ENCODE measurements at places on chromosomes 4 and X.

GRCh38 chr4:181989071-181989470 lies 254.1 kb upstream of the TENM3 start:
- DNase-seq = no peak

DNA sequence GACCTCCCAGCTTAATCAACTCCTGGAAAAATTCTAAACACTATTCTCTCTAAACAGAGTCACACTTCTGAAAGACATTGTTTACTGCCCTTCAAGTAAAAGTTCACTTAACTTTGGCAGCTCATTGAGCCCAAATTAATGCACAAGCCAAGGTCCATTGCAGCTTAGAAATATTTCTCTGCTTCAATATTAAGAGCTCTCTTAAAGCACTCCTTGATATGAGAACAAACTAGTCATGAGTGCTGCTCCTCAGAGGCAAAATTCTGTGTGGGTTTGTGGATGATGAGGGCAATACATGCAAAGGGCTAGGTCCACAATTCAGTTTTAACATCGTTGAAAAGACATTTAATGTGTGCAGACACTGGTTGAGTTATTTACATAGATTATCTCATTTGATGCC lies 12.8 kb upstream of the FMR1 start:
- no peak for DNase-seq

- no peak for DNase-seq
Measured at GRCh38 chr4:154292589-154292988, 199.0 kb downstream of the DCHS2 start.

GRCh38 chrX:72002875-72003274 lies 92.2 kb downstream of the NHSL2 start:
- no peak for DNase-seq

DNA sequence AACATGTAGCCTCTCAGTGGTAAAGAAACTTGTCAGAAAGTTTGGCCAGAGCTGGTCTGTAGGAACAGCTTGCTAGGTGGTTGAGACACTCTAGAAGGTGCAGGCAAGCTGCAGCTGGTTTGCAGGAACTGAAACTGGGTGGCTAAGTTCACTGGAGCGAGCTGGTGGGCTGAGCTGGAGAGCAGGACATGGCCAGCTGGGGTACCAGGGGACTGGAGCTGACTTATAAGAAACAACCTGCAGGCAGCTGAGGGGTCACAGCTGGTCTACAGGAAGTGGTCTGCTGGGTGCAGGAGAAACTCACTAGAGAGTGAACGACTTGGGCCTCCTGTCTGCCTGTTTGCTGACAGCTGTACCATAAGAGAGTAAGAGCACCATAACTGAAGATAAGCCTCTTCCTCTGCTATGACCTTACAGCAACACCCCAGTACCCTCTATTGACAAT lies 157.1 kb upstream of the LNX1 start:
- no peak for DNase-seq

DNA sequence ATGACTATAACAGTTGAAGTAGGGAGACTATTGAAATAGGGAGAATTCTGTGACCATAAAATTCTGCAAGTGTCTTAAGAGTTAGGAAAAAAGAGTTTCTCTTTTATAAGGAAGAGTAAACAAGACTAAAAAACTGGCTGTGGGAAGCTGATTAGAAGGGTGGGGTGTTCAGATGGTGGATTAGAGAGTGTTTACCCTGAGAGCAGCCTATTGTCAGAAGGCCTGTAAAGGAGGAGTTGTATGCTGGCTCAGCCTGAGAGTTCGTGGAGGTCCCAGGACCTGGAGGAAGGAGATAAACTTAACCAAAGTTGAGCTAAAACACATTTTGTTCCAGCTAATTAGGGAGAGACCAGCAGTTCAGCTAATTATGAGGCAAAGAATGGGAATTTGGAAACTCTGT lies 629.7 kb downstream of the PCDH7 start:
- DNase-seq = no peak

DNA sequence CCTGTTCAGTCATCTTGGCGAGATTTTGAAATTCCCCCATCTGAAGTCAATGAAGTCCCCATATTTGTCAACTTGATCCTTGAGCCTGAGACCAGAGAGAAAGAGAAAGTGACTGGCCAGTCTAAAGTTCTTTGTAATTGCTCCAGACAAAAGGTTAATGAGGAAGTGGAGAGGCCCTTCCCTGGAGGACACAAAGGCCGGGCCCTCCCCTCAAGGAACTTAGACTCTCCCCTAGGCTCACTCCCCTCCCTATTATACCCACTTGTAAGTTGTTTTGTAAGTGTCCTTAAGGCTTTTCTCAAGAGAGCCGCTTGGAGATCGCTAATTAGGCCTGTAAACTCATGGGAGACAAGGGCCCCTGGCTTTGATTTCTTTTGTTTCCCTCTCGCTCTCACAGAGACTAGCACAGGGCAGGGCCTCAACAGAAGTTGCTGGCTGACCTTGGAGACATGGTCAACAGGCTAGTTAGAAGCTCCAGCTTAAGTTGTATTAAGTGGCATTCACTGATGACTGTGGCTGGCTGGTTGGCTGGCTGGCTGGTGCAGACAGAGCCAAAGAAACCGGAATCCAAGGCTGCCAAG lies 20.3 kb upstream of the GPC4 start:
- no peak for DNase-seq

DNA sequence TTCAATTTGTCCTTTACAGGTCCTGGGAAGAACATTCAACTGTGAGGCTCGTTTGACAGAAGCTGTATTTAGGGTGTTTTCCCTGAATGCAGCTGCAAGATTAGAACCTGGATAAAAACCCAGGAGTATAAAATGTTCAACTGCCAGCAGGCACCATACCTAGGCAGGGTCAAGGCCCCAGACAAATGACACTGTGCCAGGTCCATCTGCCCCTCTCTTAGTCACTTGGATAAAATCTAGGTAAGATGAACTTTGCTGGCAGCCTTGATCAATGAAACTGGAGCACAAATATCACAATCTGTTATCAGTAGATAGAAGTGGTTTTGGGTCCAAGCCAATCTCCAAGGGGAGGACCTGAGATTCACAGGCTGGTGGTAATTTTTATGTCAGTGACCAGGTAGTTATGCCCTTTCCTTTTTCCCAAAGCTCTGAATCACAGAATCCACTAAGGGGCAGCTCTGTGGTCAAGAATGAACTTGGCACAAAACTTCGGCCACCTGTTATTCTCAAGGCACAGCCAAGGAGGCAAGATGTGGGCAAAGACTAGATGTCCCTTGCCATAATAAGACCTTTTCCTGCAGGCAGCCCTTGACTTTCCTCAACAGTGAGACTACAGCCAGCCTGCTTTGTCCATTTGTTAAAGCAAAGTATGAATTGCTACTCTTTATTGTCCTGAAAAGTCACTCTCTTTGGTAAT lies 501.0 kb downstream of the PPARGC1A start:
- no peak for DNase-seq

DNA sequence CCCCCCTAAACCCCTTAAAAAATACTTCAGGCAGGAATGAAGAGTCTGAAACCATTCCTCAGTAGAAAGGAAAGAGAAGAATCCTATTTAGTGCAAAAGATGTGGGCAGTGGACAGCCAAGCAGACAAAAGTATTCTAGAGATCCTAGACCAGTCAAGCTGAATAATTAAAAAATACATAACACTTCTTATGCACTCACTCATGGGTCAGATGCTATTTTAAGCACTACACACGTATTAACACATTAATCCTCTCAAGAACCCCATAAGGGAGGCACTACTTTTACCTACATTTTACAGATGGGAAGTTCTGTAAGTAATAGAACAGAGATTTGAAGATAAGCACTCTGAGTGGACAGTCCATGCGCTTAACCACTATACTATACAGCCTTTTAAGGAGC lies 5.9 kb downstream of the TAB3 start:
- DNase-seq = no peak

DNA sequence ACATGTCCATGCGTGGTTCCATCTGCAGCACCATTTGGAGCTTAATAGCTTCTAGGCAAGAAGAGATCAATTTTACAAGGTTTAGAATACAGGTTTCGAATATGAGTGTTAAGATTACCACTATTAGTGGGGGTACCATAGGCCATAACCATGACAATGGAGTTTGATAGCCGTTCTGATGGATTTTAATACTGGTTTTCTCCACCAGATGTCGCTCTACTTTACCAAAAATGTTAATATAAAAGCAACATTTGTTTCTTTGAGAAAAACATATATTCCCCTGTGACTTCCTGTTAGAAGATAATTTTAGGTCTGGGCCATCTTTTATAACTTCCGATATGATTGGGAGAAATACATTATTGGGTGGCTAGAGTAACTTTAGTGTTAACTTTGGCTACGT lies 499.7 kb upstream of the POU3F4 start:
- DNase-seq = no peak

- no peak for DNase-seq
Measured at GRCh38 chrX:32514986-32515385, 696.4 kb downstream of the DMD start.

DNA sequence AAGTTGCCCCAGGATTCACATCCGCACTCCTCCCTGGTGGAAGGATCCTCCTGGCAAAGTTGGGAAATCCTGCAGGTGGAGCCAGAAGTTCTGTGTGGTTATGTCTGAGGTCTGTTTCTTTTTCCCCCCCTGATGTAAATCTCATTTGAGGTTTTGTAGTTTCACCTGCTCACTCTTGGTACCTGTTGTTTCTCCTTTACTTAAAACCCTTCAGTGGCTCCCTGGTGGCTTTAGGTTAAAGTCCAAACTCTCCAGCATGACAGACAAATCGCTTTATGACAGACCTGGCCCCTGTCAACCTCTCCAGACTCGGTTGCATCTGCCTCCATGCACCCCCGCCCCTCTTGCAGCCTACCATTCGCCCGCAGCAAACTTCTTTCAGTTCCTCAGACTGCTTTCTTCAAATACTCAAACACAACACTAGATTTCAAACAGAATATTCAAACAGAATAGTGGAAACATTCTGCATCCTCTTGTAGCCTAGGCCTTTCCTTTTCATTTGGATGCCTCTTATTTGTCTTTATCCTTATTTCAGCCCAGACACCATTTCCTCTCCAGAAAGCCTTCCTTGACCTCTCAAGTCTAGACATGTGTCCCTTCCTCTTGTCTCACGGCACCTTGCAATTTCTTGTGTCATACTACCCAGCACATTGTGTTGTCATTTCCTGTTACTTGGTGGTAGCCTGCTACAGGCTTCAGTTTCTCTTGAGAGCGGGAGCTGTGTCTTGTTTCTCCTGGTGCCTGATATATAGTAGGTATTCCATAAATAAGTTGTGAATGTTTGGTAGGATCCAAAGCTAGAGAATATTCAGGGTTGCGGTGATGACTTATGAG lies 24.8 kb downstream of the IL13RA1 start:
- no peak for DNase-seq

DNA sequence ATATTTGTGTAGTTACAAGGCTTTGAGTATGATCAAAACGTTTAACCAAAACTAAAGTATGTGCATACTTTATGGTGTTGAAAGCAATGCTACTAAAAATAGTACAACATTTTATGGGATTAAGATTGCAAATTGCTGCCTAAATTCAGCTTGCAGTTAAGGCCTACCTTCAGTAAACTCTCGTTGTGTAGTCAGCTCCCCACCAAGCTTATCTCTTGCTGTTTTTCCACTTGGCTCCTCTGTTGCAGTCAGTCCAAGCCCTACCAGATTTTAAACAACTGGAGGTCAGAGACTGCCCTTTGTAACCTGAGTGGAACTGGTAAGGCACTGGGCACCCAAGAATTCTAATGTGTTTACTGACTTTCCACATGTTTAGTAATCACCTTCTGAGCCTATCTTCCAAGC lies 25.7 kb downstream of the AFF1 start:
- no peak for DNase-seq

GRCh38 chr4:25158817-25159216 lies 1.4 kb downstream of the SEPSECS start:
- DNase-seq = no peak

DNA sequence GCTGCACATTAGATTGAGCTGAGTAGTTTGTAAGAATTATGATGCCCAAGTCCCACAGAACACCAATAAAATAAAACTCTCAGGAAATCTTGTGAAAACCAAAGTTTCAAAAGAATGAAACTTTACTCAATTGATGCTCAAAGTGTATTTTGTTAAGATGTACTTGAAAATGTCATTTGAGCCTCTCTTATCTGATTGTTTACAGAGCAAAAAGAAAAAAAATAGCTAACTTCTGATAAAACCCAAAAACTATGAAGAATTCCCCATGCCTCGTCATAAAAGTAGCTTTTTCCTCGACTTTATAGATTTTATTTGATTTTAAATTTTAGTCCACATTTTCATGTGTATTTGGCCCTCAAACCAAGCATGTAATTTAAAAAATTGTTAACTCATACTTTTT lies 521.5 kb upstream of the FTHL17 start:
- no peak for DNase-seq

DNA sequence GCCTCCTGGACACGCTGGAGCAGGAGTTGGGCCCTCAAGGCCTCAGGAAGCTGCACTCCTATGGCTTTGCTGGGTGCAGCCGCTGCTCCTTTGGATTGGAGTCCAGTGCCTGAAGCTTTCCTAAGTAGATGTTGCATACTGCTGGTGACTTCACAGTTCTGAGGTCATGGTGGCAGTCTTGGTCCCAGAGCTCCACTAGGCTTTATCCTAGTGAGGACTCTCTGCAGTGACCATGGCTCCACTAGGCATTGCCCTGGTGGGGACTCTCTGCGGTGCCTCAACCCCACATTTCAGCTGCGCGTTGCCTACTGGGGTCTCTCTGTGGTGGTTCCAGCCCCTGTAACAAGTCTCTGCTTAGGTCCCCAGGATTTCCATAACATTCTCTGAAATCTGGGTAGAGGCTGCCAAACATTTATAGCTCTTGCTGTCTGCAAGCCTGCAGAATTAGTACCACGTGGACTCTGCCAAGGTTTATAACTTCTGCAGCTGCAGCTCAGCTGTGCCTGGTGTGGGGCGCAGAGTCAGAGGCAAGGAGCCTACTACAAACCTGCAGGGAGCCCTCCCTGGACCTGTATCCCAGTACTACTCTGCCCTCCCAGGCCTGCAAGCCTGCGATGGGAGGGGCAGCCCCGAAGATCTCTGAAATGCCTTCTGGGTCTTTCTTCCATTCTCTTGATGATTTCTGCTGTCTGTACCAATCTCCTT lies 46.0 kb upstream of the NFKB1 start:
- DNase-seq = no peak

GRCh38 chr4:81714291-81714690 lies 242.6 kb upstream of the RASGEF1B start:
- no peak for DNase-seq

DNA sequence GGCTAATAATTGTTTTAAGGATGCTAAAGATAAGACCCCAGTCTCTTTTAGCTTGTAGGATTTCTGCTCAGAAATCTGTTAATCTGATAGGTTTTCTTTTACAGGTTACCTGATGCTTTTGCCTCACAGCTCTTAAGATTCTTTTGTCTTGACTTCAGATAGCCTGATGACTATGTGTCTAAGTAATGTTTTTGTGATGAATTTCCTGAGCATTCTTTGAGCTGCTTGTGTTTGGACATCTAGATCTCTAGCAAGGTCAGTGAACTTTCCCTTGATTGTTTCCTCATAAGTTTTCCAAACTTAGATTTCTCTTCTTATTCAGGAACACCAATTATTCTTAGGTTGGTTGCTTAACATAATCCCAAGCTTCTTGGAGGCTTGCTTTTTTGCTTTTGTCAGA lies 104.1 kb downstream of the ZNF518B start:
- DNase-seq = no peak

DNA sequence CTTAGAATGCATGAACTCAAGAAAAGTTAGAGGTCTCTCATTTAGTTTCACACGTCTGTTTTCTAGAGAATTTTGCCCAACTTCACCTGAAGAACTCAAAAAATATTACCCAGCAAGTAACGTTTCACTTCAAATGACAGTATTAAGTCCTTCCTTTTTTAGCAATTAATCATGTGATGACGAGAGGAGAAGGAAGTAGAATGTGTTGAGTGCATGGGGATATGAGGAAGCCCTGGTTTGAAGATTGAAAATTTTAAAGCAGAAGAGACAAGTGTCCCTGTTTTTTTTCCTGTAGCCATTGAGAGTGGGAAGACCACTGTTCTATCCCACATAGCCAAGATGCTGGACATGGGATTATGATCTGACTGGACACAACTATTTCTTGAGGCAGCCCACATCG lies 406.3 kb upstream of the CPEB2 start:
- DNase-seq = no peak
